Right ventricle myocardium inferior (tissue), 1 donor: ENCODE measurements at places on chromosomes 5 and 9.

- peak; percentile 63 for DNase-seq
These were observed 3.2 kb upstream of the PRR7 start for GRCh38 chr5:177443144-177443983.

DNA sequence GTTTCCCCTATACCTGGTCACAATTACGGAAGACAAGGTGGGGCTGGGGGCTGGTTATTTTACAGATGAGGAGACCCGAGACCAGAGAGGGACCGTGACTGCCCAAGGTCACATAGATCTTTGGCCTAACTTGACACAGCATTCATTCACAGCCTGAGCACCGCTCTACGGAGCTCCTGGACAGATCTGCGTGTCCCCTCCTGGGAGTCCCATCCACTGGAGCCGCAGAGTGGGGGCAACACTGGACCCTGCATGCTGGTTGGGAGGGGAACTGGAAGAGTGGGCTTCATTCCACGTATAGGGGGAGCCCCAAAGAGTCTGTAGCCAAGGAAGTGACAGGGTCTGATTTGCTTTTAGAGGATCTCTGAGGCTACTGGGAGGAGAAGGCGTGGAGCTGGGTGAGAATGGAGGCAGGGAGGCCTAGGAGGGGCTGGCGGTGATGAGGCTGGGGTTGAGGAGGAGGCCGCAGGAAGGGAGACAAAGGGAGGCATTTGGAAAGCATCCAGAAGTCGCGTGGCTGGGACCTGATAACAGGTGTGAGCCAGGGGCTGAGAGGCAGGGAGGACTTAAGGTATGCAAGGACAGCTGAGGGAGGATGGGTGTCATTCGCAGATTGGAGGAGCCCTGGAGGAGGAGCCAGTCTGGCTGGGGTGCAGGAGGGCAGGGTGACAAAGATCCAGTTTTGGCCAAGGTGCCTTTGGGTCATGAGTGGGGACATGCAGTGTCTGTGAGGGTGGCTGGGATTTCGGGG, 64.3 kb upstream of the IER5L start:
- DNase-seq: peak; percentile 31

DNA sequence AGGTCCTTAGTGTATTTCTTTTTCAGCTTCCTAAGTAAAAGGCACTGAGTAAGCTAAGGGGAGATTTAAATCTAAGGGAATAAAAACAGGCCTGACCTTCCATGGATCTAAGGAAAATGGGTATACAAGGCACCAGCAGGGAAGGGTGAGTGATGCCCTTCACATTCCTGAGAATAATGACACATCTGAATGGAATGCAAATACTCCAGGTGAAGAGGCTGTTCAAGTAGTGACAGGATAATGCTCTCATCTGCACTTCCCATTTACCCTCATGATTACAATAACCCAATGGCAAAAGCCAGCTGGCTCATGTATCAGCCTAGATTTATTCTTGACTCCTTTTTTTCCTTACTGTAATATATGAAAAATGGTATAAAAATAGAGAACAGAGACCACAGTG, 216.2 kb upstream of the ACTBL2 start:
- no peak for DNase-seq

DNA sequence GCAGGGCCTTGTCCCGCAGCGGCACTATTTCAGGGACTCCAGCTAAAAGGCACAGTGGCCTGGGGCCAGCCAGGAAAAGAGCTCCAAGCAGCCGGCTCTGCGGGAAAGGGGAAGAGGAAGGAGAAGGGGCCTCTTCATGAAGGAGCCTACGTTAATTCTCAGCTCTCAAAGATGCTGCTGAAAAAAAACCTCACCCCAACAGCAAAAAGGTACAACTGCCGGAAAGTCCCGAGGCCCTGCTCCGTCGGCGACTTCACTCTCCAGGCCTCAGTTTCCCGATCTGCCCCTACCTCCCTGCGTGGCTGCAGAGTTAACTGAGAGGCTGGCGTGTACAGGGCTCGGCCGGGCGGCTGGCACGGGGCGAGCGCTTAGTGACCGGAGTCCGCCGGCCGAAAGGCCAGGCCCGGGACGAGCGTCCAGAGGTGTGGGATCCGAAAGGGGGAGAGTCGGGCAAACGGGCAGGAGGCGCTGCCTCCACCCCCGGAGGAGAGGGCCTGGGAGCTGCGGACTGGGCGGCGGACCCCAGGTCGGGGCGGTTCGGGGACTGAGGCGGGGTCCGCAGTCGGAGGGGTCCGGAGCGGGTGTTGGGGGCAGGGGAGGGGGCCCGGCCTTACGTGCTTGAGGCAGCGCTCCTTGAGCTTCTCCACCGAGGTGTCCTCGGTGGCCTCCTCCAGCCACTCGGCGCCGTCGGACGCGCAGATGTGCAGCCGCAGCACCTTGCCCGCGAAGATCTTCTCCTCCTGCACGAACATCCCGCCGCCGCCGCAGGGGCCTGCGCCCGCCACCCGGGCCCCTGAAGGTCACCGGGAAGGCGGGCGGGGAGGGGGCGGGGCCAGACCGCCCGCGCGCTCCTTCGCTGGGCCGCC, 529 bp downstream of the UBAC1 start:
- DNase-seq: peak; percentile 74

DNA sequence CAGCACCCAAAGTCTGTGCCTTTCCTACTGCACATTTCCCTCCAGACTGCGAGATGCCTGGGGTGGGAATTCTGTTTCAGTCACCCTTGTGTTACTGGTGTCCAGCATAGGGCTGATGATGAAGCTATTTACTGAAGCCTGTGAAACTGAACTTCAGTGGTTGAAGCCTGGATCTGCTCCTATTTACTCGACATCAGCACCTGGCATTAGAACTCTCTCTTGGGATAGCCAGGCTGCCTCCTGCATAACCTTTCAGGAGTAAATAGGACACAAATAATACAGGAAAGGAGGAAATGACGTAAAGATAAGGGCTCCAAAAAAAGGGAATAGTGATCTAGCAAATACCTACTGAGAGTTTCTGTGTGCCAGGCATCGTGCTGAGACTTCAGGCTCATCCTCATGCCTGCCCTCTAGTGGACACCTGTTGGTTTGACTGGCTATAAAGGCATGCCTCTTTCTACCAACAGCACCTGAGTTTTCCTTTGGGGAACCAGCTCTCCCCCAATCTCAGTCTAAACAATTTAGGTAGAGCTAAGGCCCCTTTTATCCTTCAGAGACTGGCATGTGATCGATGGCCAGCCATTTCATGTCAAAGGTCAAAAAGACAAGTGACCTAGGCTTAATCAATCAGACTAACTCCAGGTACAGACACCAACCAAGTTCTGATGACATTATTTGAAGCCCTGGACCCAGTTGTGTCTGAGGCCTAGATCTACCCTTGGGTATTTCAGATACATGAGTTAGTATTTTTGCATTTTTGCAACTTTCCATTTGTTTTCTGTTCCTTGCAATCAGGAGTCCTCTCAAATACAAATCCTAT, 192.1 kb upstream of the TRIM32 start:
- DNase-seq: no peak

GRCh38 chr5:41364346-41364745, 146.1 kb downstream of the PLCXD3 start:
- DNase-seq: no peak
